ENCODE measurements at places on chromosomes 11 and 22.

- DNase-seq = no peak
These were observed 110.0 kb upstream of the PAX6 start for GRCh38 chr11:31921081-31921480.

DNA sequence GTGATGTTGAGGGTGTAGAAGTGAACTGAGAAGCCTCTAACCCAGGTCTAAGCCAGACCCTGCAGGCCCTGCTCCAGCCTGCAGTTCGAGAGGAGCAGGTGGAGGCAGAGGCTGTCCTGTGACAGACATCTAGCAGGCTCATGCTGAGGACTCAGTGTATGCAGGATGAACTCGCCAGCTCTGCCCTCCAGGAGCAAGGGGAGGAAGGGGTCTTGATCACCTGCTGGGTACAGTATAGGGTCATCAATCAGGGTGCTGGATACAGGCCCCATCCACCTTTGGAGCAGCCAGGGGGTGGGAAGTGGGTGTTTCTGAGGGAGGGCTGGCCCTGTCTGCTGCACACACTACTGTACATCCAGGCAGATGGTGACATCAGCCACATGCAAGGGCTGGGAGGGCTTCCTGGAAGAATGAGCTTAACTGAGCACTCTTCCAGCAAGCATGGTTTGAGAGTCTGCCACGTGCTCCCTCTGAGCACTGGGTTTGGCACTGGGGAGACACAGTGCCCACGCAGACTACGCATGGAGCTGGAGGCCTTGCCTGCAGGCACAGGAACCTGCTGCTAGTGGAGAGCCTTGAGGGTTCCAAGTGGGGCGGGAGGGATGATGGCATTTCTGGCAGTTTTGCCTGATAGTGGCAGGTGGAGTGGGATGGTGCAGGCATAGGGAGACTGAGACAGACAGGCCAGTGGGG lies 9.2 kb downstream of the MAPK8IP1 start:
- no peak for DNase-seq

- no peak for DNase-seq
These were observed 1.5 kb downstream of the MIOX start for GRCh38 chr22:50488006-50488677.

DNA sequence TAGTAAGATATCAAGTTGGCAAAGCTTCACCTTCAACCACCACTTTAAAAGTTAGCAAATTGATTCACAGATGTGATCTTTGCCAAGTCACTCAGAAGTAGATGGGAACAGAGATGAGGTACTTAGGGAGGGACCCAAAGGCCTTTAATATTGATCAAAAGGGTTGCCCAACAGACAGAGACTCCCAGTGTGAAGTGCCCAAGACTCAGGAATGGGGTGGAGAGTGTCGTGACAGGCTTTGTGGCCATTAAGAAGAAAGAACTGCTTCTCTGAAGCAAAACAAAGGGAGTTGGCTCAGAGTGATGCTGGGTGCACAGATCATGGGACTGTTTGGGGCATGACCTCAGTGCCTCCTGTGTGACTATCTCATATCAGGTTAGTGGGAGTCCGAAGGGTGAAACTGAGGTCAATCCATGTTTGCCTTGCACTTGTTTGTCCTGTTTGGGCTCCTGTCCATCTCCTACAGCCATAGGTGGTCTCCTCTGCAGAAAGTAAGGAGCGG lies 132.3 kb downstream of the APIP start:
- DNase-seq = no peak

DNA sequence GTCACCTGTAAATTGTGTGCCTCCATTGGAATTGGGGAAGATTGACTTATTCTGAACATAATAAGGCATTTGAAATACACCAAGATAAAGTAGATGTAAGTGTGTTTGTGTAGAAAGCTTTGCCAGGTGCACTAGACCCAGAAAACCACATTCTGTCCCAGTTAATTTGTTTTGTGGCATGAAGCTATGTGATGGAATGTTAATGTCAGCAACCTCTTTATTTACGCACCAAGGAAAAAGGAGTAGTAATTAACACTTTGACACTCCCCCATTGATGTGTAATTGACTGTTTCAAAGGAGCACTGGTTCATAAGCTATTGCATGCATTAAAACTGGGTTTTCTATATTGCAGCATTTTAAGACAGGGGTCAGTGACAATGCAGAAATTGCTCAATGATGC lies 14.3 kb downstream of the EIF3M start:
- DNase-seq = no peak

DNA sequence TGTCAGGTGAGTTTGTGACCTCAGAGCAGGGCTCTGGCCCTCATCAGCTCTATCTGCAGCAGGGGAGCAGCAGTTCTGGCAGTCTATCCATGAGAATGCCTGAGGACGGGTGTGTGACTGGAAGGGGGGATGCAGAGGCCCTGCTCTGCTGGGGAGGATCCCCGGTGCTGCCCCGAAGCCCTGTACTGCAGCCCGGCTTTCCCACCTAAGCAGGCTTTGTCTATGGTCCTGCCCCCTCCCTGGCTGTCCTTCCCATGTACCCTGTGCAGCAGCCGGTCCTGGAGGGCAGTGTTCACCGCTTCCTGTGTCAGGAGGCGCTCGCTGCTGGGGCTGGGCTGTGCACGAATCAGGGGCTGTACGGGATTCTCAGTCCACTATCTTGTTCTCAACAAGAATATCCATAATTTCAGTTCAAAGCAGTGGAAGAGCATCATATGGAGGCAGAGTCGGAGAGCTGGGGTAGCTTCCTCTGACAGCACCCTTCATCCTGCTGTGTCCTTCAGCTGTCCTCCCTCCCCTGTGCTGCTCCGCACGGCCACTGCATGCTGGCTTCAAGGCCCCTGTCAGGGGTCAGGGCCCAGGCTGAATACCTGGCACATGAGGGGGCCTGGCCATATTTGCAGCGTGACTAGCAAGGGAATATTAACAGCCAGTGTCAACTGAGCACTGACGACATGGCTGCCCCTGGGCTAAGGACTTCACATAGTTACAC lies 125.2 kb downstream of the CTTN start:
- no peak for DNase-seq

DNA sequence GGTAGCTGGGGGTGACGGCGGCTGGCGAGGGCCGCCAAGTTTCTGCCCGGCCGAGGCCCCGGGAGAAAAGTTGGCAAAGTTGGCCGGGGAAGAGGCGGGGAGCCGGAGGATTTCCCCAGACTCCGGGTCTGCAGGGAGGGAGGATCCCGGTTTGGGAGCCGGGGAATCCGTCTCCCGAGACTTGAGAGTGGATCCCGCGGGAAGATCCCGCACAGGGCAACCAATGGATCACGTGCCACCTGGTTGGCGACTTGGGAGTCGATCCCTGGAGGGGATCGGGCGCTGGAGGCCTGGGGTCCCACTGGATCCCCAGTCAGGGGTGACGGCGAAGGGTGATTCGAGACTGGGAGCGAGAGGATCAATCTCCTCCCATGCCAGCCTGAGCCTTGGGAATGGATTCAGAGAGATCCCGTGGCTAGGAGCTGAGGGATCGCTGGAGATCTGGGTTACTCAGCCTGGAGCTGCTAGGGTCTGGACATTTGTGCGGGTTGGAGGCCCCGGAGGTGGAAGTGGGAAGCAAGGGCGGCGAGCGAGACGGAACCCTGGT lies 394 bp downstream of the KIAA1671 start:
- no peak for DNase-seq

- DNase-seq = no peak
These were observed 37.8 kb downstream of the PACS1 start for GRCh38 chr11:66107600-66108510.

DNA sequence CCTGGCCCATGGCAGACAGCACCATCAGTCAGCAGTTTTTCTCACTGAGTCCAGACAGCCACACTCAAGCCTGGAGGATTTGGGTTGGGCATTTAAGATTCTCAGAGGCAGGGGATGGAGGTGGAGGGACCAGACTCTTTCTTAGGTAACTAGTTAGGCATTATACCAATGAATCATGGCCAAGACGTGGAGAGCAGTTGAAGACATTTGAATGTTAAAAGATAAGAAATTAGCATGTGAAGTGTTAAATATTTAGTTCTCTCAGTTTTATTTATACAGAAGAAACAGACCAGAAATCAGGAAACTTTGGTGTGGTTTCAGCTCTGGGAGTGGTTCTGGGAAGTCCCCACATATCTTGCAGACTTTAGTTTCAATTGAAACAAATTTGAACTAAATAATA lies 9.9 kb downstream of the GTF2H1 start:
- no peak for DNase-seq

DNA sequence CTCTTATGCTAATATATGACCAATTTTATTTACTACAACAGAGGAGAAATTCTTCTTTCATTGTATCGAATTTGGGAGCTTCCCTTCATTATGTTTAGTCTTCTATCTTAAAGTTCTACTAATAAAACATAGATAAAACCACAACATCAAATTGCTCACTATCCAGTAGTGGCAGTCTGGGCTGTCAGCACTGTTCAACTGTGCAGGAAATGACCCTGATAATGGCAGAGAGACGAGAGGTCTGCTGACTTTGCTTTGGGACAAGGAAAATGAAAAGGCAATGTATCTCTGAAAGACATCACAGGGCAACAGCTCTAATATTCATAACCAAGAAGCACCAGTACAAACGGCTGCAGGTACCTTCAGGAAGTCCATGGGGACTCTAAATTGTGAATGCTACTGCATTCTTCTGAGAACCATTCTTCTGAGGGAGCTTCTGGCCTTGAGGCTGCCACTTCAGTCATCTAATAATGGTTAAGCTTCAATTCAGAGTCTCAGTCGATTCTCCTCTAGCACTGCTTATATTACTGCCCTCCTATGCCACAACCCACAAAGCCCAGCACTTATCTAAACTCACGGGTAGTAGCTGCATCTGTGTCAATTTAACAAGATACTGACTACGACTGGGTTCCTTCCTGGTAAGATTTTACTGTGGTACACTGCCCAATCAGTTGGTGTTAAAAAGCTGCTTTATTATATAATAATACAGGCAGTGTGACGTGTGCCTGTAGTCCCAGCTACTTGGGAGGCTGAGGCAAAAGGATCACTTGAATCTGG lies 44.2 kb downstream of the CKAP5 start:
- DNase-seq = no peak

- no peak for DNase-seq
These were observed 3.6 kb downstream of the PLA2G3 start for GRCh38 chr22:31136711-31137110.

- no peak for DNase-seq
These were observed 19.9 kb downstream of the ANO1 start for GRCh38 chr11:70097783-70098563.

DNA sequence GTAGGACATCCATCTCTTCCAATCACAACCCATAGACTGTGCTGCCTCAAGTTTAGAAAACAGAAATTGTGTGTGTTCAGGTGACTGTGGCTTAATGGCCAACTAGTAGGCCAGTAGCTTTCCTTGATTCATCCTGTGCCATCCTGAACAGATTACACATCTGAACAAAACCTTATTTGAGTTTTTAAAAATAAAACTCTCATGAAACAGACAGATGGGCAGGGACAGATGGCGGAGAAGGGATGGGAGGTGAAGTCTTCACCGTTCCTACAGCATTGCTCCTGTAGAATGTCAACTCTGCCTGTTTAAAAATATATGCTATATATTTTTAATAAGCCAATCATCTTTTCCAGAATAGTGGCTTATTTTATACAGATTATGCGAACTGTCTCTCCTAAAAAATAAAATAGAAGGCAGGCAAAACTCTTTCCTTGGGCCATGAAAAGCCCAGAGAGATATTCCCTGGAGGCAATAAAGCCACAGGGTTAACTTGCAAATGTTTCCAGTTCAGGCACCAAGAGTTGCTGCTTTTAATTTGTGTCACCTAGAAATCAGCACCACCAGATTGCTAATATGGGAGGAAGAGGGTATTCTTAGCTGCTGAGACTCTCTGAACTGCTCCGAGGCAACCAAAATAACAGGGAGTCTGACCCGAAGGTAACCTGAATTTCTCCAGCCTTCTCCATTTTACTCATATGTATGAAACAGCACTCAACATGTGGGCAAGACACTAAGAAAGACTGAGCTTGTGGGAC lies 861.2 kb downstream of the OPCML start:
- DNase-seq = no peak

- no peak for DNase-seq
These were observed 25.8 kb downstream of the MRGPRD start for GRCh38 chr11:68954836-68955606.

DNA sequence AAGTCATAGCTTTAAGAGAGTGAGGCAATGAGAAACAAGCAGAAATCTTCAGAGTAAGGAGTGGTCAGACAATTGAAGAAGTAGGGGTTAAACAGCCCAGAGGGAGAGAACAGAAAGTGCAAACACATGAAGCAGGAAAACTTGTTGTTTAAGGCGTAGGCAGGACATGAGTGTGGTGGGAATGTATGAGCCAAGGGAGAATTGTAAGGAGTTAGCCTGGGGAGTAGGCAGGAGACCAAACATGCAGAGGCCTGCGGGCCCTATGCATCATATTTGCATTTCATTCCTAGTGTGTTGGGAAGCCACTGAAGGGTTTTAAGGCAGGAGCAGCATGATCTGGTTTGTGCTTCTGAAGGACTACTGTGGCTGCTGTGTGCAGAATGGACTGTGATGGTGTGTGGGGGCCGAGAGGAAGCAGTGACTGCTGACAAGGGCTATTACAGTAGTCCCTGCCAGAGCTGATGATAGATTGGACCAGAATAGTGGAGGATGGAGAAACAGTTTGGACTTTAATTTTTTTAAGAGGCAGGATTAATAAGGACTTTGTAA lies 179.9 kb upstream of the C11orf87 start:
- DNase-seq = no peak

DNA sequence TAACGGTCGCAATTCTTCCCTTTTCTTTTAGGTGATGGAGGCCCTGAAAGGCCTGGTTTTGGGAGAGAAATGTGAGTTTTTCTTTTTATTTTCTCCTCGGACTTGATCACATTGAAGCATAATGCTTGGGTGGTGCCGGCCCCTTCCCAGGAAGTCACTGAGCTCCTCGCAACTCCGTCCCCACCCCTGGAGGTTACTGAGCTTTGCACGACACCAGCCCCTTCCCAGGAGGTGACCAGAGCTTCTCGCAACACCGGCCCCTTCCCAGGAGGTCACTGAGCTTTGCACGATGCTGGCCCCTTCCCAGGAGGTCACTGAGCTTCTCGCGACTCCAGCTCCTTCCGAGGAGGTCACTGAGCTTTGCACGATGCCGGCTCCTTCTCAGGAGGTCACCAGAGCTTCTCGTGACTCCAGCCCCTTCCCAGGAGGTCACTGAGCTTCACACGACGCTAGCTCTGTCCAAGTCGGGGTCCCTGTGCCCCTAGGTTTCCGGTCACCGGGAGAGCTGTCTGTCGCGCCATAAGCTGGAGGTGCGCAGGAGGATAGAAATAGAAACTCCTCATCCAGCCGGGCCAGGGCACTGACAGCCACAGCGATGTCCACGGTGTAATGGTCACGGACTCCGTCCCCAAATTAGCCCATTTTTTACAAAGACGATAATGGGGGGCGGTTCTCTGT lies 586.4 kb downstream of the BRD1 start:
- no peak for DNase-seq

- no peak for DNase-seq
These were observed 327.9 kb downstream of the SOX6 start for GRCh38 chr11:16028419-16028818.

DNA sequence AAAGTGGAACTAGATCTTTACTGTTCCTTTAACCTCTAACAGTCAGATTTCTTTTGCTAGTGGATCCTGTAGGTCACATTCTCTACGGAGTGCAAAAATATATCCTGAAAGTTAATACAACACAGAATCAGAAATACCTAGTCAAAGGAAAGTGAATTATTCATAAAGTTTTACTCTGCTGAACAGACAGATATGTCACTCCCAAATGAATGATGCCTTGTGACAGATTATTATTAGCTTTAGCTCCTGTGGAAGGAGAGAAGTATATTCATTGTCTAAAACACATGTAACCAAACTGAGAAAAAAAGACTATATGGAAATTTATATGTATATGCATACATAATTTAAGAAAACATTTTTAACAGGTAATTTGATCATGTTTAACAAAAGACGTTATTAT lies 1497.2 kb upstream of the RAG2 start:
- DNase-seq = no peak

GRCh38 chr11:73177778-73178539 lies 35.8 kb upstream of the FCHSD2 start:
- DNase-seq = peak; percentile 64

Data from activated effector memory CD4-positive, alpha-beta T cell treated with Interleukin-2 at 50 U/mL for 16 hours (primary cell).